MG63 (cell line): ENCODE measurements at places on chromosomes 4 and X. TPM values are rescaled to one million over a fixed set of nuclear protein-coding genes. Genes with fewer than 3 reads are reported as not detected.
A peak's percentile ranks its signal among the peaks of the same experiment; 100 is the strongest.

DNA sequence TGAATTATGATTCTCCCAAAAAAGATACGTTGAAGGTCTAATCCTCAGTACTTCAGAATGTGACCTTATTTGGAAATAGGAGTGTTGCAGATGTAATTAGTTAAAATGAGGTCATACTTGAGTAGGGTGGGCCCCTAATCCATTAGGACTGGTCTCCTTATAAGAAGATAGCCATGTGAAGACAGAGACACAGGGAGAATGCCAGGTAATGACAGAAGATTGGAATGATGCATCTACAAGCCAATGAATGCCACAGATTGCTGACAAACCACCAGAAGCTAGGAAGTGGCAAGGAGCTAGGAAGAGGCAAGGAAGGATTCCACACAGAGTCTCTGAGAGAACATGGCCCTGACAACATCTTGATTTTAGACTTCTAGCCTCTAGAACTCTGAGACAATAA, 7.4 kb upstream of the RPS6KA3 start:
- DNase-seq, result no peak

DNA sequence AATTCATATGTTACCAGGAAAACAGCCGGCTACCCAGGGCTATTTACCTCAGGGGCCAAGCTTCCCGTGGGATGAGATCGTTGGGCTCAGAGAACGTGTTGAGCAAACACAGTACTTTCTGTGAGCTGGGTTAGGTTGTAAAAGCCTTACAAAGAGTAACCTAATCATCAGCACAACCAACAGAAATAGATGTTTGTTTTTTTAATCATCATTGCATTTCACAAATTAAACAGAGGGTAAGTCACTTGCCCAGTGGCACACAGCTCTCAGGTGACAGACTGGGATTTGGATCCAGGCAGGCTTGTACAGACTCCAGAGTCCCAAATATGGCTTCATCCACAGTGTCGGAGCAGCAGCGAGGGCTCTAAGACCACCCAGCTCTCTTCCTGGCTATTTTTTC, 20.1 kb downstream of the SPON2 start:
- no peak for DNase-seq

GRCh38 chr4:139779691-139780090, 114.1 kb downstream of the MGST2 start:
- DNase-seq, result no peak

The APELA gene
- total RNA-seq, result not detected in 2 replicates

GRCh38 chr4:136636155-136636554, 896.1 kb downstream of the PCDH18 start:
- no peak for DNase-seq

DNA sequence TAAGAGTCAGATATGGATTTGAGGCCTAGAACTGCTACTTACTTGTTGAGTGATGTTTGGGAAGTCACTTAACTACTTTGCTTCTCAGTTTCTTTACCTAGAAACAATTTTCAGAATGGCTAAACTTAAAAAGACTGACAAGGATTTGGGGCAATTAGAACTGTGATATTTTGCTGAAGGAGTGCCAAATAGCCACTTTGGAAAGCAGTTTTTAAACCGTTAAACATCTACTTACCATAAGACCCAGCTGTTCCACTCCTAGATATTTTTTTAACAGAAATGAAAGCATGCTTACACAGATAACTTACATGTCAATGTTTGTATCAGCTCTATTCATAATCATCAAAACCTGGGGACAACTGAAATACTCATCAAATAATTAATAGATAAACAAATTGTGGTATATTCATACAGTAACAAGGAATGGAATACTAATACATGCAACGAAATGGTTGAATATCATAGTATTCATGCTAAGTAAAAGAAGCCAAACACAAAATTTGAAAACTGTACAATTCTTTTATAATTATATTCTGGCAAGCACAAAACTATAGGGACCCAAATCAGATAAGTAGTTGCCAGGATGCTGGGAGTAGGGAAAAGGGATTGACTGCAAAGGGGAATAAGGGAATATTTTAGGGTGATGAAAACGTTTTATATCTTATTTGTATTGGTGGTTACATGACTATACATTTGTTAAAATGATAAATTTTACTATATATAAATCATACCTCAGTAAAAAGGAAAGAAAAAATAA, 24.0 kb downstream of the RPA4 start:
- no peak for DNase-seq

The EMCN gene
- not detected in 2 replicates for total RNA-seq

DNA sequence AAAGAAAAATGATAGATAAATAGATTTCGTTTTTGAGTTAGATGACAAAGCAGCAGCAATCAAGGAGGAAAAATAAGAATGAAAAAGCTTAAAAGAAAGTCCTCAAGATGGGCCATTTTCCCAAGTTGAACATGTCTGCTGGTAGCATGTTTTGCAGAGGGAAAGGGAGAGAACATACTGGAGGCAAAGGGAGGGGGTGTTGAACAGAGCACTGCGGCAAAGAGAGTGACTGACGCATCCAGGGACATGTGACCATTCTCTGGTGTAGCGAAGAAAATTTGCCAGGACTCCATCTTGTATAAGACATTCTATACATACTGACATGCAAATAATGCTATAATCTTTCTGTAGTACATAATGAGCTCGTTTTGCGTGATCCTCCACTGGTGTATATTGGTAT, 1.2 kb downstream of the LINC00632 start:
- no peak for DNase-seq

DNA sequence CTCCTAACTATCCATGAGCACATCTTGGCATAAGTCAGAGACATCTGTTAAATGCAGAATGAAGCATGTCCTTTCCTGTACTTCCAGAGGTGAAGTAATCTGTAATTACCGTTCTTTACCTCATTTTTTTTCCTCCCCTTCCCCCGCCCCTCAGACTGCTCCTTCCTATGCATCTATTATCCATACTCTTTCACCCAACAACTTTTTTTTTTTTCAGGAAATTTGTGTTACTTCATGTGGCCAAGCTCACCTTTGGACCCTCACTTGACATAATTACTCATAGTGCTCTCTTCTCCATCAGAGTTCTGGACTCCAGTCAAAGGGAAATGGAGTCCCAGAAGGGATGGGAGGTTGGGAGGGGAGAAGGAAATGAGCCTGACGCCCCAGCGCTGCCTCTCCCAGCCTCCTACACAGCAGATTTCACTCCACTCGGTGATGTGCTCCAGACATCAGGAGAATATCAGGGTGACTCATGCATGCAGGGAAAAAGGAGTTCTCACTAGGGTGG, 568.8 kb downstream of the STIM2 start:
- no peak for DNase-seq

DNA sequence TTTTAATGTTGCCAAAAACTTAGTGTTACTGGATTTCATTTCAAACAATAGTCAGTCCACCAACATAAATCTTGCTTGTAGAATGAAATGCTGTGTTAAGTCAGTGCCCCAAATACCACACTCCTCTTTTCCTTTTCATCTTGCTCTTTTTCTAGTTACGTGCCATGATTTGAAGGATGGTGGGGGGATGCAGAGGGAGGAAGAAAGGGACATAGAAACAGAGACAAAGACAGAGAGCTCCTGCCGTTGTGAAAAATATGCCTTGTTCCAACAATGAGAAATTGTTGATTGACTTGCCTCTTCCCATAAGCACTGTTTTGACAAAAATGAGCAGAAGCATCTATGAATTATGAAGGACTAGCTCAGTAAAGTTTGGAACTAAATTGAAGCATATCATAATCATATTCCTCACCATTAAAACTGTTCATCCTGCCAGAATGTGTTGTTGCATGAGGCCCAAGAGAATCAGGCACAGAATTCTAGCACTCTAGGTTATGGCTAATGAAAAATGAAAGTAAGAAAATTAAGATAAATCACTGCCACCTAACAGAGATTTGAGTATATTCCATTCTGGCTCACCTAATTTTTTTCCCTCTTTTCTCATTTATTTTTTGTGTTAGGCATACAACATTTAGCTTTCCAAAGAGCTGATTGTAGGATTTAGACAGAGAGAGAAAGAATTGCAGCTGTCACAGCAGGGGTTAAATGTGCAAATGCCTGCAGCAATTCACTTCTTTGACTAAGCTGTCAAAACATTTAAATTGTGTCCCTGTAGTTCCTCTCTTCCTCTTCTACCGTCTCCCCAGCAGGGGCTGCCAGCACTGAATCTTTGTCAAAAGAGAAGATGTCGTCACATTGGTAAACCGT, 111.6 kb upstream of the PTPN13 start:
- DNase-seq, result peak; percentile 2

The FRG1 gene
- 25.4 and 30.5 TPM in 2 replicates for total RNA-seq

- DNase-seq, result no peak
Measured at GRCh38 chr4:182978152-182978827, 61.1 kb upstream of the DCTD start.

The NXF2 gene
- total RNA-seq, result not detected in 2 replicates

The SLC10A4 gene
- not detected in 2 replicates for total RNA-seq

The PAK3 gene
- total RNA-seq, result not detected in 2 replicates

GRCh38 chrX:132615391-132616131, 126.7 kb upstream of the MBNL3 start:
- peak; percentile 9 for DNase-seq
